ENCODE measurements at places on chromosomes 6 and 20. TPM values are rescaled to one million over a fixed set of nuclear protein-coding genes. Genes with fewer than 3 reads are reported as not detected.
A peak's percentile ranks its signal among the peaks of the same experiment; 100 is the strongest.

Gene SEMG1
- total RNA-seq: not detected

Gene HLA-DQA1
- total RNA-seq: not detected

GRCh38 chr6:25192590-25193459 is 86.3 kb upstream of the CARMIL1 start:
- no peak for DNase-seq

GRCh38 chr20:23050076-23050838 is 785 bp upstream of the THBD start:
- peak; percentile 54 for DNase-seq

Gene TSHZ2
- total RNA-seq: not detected

DNA sequence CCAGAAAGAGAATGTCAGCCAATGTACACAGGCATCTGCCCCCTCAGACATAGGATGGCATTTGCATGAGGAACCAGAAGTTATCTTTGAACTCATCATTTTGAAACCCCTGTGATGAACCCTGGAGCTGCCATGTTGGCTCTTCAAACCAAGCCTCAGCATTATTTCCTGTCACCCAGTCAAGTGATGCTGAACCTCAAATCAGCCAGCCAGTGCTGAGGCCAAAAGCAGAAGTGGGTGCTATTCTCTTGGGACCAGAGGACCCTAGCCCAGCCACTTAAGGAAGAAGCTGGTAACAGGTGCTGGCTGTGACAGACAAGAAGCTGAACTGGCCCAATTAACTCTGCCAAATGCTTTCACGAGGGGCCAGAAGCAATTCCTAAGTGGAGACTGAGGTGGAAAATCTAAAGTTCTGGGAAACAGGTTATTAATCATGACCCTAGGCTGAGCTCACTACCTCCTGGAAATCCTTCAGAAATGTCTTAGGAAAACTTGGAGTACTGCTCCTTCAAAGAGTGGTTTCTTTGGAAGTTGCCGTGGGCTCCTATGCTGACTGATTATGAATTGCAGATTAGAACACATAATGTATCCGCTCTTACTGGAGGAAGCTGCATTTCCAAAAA is 4.0 kb downstream of the PKIG start:
- no peak for DNase-seq

Gene DDX27
- total RNA-seq: 36.5 TPM

- no peak for DNase-seq
Measured at GRCh38 chr20:63945921-63946920, 10.0 kb downstream of the UCKL1 start.

- DNase-seq: no peak
Measured at GRCh38 chr6:141313986-141314385, 818.7 kb upstream of the GJE1 start.

- DNase-seq: no peak
Measured at GRCh38 chr6:79513111-79513510, 24.1 kb downstream of the LCA5 start.

- DNase-seq: peak; percentile 44
Measured at GRCh38 chr6:7673063-7673536, 52.8 kb upstream of the BMP6 start.

DNA sequence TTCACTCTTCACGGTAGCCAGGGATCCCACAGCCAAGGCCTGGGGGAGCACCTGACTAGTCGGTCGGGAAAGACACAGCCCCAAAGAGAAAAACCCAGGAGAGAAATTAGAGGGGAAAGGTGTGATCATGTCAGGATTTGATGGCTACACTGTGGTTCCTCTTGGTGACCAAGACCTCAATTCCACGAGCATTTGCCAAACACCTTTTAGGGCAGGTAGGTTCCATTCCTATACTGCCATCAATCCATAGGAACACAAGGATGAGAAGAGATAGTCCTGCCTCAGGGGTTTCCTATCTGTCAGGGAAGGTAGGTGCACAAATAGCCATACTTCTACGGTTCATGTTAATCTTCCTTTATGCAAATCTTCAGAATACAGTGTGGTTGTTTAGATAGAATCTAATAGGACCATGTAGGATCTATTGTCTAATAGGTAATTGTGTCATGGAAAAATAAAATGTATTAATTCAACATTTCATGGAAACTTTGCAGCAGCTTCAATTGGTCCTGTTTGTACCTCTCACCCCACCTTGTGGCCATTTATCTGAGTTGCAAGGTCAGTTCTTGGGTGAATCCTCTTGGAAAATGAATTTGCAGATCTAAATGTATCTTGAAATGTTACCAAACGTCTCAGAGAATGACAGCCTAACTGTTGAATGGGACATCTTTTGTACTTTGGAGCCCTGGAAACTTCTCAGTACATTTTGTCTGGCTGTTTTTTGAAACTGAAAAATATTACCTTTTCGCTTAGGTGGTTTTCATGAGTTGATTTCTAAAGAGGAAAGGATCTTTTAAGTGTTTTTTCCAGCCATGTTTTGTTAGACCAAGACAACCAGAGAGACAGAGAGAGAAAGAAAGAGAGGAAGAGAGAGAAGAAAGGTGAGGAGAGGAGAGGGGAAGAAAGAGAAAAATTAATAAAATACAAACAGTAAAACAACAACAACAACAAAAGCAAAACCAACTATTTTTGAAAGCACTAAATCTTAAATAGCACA is 33.7 kb upstream of the IYD start:
- peak; percentile 47 for DNase-seq

Gene KCNB1
- total RNA-seq: not detected

GRCh38 chr6:139497345-139497961 is 123.0 kb upstream of the CITED2 start:
- no peak for DNase-seq

- no peak for DNase-seq
Measured at GRCh38 chr20:49572857-49573256, 4.9 kb upstream of the PTGIS start.

DNA sequence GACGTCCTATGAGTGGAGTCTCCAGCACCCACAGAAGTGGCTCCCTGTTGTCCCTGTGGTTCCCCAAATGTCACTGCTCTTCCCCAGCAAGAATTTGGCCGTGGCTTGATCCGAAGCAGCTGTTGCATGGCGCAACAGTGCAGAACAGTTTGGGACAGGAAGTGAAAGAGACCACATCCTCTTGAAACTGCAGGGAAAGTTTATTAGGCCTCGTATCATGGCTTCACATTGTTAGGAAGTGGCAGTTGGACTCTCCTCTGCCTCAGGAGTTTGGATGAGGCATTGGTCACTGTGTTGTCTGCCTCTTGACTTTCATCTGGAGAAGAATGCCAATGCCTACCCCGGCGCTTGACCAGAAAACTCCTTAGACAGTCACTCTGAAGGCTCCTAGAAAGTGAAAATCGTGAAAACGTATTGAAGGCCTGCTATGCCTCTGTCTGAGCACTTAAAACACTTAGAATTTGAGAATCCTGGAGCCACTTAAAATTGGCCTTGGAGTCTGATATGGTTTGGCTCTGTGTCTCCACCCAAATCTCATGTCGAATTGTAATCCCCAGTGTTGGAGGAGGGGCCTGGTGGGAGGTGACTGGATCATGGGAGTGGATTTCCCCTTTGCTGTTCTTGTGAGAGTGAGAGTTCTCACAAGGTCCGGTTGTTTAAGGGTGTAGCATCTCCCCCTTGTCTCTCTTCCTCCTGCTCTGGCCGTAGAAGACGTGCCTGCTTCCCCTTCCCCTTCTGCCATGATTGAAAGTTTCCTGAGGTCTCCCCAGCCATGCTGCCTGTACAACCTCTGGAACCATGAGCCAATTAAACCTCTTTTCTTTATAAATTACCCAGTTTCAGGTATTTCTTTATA is 334.9 kb upstream of the JARID2 start:
- DNase-seq: no peak

Gene WFDC2
- not detected for total RNA-seq

GRCh38 chr6:28719275-28719940 is 193.7 kb downstream of the GPX5 start:
- peak; percentile 50 for DNase-seq

Gene FERMT1
- total RNA-seq: 0.13 TPM

- no peak for DNase-seq
Measured at GRCh38 chr6:154427446-154427845, 70.8 kb upstream of the IPCEF1 start.

GRCh38 chr20:13554706-13555105 is 84.0 kb downstream of the TASP1 start:
- no peak for DNase-seq

Gene FILIP1
- total RNA-seq: 4.1 TPM

GRCh38 chr6:139979021-139979725 is 604.7 kb upstream of the CITED2 start:
- no peak for DNase-seq

DNA sequence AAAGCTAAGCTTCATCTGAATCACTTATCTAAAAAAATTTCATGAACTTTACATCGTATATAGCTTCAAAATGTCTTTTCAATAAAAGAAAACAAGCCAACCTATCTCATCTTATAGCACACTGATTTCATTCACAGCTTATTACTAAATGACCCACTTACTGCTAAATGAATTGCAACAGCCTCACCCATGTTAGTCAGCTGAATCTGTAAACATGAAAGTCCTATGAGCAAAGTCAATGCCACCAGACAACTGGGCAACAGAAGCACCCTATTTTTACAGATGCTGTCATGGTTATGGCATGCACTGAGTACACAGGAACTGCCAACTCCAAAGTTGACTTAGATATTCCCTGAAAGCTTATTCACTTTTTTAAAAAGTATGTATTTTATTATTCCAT is 41.2 kb upstream of the DST start:
- DNase-seq: peak; percentile 80

- DNase-seq: no peak
Measured at GRCh38 chr6:39189915-39190544, 39.2 kb downstream of the KCNK5 start.

Gene SDC4
- 107 TPM for total RNA-seq

Gene BPIFA1
- not detected for total RNA-seq

DNA sequence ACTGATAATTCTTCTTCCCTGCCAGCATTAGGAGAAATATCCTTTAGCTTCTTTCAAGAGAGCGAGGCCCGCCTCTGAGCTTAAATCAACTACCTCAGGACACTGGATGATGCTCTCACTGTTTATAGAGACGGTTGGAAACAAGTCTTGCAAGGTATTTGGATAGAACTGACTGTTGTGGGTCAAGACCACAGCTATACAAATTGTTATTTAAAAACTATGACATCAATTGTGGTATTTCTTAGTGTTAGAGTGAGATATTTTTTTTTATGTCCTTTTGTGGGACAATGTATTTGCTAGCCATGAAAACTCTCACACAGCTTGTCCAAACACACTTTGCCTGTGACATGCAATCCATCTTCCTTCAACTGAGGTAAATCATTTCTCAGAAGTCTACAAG is 136.3 kb upstream of the PHACTR1 start:
- peak; percentile 68 for DNase-seq

GRCh38 chr20:1087311-1087905 is 31.0 kb upstream of the PSMF1 start:
- no peak for DNase-seq

Gene COL11A2
- total RNA-seq: not detected

Gene GTSF1L
- total RNA-seq: not detected

- DNase-seq: no peak
Measured at GRCh38 chr20:20690676-20691476, 21.6 kb downstream of the RALGAPA2 start.

Gene CD24
- total RNA-seq: 299 TPM

Gene SCUBE3
- total RNA-seq: 4.7 TPM

- no peak for DNase-seq
Measured at GRCh38 chr6:6395581-6396197, 75.2 kb upstream of the F13A1 start.

DNA sequence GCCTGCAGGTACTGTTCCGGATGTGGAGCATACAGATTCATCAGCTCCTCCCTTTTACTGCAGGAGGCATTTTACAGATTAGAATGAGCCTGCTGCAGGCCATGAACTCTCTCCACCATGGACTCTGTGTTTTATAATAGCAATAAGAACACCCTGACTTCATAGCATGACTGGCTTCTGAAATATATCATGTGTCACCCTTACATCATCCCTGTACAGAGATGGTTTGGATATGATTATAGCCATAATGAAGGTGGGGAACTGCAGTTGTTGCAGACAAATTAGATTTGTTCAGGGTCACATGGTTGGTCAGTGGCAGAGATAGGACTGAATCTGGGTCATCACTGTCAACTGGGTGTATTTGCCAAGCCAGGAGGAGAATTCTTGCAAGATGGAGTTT is 100.7 kb downstream of the FOXO3 start:
- no peak for DNase-seq

GRCh38 chr20:7627734-7628663 is 312.3 kb downstream of the HAO1 start:
- no peak for DNase-seq

Gene BCAS1
- 0.66 TPM for total RNA-seq

Measured in SJSA1 (cell line).